ENCODE measurements at places on chromosomes 6 and 20.

GRCh38 chr20:51189814-51190782 lies 167.2 kb upstream of the KCNG1 start:
- DNase-seq: no peak

GRCh38 chr6:12311106-12311505 lies 20.9 kb downstream of the EDN1 start:
- DNase-seq: no peak

DNA sequence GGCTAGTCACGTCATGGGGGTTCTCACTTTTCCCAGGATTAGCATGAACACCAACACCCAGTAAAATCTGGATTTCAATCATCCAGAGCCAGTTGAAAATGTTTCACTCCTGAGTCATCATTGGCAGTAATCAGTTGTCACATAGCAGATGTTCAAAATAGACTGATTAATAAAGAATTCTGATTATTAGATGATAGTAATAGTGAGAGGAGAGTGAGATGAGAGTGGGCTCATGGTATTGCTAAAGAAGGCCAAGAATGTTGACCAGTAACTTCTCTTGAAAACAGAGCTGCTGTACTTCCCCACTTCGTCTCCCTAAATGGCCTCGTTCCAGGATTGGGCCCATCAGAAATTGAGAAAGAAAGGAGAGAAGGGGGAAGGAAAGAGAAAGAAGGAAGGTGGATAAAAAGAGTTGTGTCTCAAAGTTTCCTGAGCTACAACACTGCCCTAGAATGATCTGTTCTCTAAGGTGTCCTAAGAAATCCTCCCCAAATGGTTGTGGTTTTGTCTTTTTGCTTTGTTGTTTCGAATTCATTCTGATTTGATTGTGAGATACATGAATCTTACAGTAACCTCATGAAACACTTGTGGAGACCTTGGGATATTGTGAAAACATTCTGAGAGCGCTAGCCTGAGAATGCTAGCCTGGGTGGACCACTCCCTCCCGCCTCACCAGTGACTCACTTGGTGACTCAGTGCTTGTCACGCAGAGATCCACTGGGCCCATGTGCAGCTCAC lies 502.2 kb upstream of the JARID2 start:
- DNase-seq: no peak

DNA sequence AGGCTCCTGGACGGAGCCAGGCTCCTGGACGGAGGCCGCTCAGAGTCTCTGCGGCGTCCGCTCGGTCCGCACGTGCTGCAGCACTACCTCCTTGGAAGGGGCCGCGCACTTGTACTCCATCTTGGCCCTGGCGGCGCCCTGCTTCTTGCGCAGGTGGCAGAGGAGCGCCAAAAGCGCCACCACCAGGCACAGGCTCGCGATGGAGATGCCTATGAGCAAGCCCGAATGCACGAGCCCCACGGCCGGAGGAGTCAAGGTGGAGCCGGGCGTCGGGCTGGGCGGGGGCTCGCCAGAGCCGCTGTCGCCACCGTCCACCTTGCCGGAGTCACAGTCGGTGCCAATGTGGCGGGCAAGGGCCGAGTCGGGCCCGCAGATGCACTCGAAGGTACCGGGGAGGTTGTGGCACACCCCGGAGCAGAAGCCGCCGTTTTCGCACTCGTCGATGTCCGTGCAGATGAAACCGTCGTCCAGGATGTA lies 1.7 kb downstream of the THBD start:
- peak; percentile 55 for DNase-seq

DNA sequence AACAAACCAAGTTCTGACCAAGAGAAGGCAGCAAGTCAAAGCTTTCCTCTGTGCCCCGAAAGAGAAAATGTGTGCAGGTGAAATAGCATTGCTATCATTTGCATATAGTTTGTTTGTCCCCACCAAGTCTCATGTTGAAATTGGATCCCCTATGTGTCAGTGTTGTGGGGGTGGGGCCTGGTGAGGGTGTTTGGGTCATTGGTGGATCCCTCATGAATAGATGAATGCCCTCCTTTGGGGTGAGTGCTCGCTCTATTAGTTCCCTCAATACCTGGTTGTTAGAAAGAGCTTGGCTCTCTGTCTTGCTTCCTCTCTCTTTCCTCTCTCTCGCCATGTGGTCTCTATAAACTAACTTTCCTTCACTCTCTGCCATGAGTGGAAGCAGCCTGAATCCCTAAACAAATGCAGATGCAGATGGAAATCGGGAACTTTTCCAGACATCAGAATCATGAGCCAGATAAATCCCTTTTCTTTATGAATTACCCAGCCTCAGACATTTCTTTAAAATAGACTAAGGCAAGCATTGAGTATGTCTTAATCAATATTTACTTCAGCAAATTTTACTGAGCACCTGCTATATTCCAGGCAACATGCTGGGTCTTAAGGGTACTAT lies 43.8 kb upstream of the SYNDIG1 start:
- no peak for DNase-seq

DNA sequence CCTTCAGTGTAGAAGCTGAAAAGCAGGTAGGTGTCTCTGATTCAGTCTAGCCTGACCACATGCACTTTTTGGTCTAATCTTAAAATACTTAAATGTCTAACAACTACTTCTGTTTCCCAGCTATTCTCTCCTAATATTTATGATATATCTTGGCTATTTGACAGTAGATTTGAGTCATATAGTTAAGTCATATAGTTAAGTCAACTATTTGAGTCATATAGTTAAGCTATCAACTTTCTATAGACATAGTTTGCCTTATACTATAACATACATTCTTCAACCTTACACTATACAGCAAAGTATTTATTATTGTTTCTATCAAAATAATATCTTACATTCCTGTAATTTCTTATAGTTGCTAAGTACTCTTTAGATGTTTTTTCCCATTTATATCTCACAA lies 110.9 kb downstream of the GMDS start:
- DNase-seq: no peak

GRCh38 chr20:59994697-59995122 lies 36.5 kb downstream of the CDH26 start:
- no peak for DNase-seq

- peak; percentile 80 for DNase-seq
Measured at GRCh38 chr6:168895102-168895812, 358.4 kb downstream of the THBS2 start.

- DNase-seq: no peak
Measured at GRCh38 chr6:138349891-138350290, 27.8 kb upstream of the SMIM28 start.

DNA sequence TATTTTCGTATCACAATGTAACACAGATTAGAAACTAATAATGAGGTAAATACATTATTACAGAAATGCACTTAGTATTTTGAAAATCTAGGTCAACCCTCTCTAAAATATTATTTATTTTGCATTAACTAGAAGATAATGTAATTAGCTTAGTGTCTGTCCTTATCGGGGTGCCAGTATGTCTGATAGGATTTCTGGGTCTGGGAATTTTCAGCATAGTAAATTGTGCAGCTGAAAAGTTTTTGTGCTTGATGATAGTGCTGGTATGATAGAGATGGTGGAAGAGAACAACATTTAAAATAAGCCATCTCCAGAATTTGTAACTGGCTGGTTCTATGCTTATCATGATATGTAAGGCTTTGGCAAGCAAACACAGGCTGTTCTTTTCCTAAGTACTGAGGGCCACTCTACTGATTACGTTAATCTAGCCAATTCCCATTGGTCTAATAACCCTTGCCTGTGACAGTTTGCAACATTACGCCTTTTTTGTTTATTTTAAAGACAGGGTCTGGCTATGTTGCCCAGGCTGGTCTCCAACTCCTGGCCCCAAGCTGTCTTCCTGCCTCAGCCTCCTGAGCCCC lies 50.8 kb downstream of the PREP start:
- no peak for DNase-seq

DNA sequence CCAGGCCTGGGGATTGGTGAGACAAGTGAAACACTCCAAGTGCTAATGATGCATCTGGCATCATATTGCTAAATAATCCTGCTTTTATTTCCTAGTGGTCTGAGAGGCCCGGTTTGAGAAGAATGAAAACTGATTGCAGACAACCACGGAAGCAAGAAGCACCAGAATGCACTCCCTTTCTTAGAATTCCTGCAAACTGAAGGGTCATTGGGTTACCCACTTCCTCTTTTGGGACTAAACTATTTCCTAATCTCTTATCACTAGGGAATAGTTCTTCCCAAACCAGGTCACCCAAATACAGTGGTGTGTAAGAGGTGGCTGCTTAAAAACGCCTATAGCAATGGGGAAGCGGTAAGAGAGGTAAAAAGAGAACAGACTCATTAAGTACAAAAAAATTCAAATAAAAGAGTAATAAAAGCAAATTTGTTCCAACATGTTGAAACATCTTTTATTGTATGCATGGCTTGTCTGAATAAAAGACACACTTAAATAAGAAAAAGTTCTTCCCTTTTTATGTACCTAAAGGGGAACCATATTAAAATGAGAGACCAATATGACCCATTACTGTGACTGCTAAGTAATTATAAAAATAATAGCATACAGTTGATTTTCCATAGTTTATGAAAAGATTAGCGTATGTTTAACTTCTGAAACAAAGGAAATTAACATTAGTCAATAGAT lies 125.8 kb downstream of the MYB start:
- DNase-seq: no peak

DNA sequence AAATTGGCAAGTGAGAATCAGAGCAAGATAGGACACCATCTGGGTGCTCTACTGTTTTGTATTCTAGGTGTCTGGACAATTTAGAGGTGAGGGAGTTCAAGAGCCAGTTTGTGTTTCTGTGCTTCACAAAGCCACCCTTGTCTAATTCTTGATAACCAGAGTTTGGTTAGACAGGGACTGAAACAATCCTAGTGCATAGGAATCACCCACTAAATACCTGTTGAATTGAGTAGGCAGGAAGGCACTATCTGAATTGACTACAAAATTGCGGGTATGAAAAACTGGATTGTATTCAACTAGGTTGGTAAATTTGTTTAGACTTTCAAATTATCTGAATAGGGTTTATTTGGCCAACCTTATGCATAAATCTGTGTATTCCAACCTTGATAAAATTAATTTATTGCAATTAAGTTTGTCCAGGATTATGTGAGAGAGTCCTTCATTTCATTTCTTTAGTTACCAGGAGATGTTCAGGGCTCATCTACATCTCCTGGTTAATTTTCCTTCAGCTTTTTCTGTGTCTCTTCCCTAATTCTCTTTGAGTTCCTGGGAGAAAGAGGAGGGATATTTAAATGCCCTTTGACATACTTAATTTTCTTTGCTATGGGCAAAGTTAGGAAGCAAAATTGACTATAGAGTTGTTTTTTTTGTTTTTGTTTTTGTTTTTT lies 1.7 kb downstream of the TPX2 start:
- DNase-seq: no peak

DNA sequence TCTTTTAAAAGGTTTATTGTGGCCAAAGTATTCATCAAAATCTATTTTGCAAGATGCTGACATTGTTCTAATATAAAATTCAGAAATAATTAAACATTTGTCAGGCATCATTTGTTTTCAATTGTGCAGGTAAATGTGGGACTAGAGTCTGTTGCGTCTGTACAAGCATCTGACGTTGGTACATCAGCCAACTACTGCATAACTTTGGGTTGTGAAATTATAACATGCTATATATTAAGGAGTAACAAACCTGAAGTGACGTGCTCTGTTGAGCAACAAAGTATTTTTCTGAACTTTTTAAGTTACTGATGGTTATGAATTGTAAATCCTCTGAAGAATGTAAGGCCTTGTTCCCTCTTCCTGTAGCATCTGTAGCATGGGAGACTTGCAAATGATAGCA lies 66.0 kb downstream of the RNF182 start:
- DNase-seq: no peak

- DNase-seq: peak; percentile 38
Measured at GRCh38 chr6:92810913-92811312, 608.4 kb downstream of the EPHA7 start.

- no peak for DNase-seq
Measured at GRCh38 chr6:3033652-3034051, 34.0 kb downstream of the NQO2 start.

GRCh38 chr6:135212935-135213334 lies 31.8 kb downstream of the MYB start:
- no peak for DNase-seq

- DNase-seq: no peak
Measured at GRCh38 chr6:117958536-117958935, 51.5 kb downstream of the SLC35F1 start.

GRCh38 chr20:50194422-50194830 lies 3.8 kb downstream of the CEBPB start:
- no peak for DNase-seq

GRCh38 chr6:39330057-39330456 lies 7.6 kb upstream of the KCNK16 start:
- no peak for DNase-seq

- DNase-seq: no peak
Measured at GRCh38 chr6:24982231-24982630, 46.5 kb upstream of the RIPOR2 start.

GRCh38 chr20:23554401-23554800 lies 13.9 kb downstream of the CST9L start:
- DNase-seq: no peak

GRCh38 chr6:159645640-159646039 lies 47.4 kb downstream of the SOD2 start:
- DNase-seq: no peak

DNA sequence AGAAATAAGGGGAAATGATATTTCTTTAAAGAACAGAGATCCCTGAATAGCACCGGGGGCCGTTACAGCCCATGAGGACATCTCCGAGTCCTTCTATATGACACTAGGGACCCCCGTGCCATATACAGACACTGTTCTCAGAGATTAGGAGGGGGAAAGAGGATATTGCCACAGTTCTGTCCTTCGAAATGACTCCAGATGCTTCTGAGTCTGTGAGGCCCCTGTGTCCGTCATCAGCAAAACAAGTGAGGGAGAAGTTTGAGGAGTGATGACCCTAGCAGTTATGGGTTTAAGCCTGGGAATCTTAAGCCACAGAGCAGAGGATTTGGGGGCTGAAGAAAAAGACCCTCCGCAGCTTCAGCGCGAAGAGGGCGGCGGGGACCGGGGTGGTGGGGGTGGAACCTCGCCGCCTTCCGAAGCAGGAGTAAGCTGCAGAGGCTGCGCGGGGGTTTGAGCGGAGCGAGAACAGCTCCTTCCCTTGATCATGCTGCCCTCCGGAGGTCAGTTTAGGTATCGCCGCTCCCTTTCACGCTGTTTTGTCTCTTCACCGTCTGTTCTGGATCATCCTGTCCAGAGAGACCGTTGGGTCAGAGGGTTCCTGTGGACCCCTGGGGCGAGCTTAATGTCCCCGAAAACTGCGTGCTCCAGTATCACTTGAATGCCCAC lies 23.6 kb downstream of the VPS52 start:
- DNase-seq: peak; percentile 83

All from hematopoietic multipotent progenitor cell (in vitro differentiated cells).